Tibial artery (tissue), 4 donors: ENCODE measurements at places on chromosomes 5 and 9.

DNA sequence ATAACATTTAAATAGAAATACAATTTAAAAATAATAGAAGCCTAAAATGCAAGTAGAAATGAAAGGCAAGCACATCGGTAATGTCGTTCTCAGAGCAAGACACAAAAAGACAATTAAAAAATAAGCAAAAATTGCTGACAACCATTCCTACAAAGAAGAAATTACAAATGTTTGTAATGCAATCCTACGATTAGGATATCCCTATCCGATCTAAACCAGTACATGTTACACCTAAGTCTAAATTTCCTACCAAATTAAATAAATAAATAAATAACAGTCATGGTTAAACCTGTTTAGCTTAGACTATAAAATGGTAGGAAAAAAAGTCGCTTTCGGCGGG, 90.0 kb downstream of the ANXA2R start:
- H3K4me1 ChIP-seq = peaks cover 36% of the 10 kb centered on the region
- no peaks in the 10 kb centered on the region for H3K27me3 ChIP-seq
- no peak for DNase-seq

DNA sequence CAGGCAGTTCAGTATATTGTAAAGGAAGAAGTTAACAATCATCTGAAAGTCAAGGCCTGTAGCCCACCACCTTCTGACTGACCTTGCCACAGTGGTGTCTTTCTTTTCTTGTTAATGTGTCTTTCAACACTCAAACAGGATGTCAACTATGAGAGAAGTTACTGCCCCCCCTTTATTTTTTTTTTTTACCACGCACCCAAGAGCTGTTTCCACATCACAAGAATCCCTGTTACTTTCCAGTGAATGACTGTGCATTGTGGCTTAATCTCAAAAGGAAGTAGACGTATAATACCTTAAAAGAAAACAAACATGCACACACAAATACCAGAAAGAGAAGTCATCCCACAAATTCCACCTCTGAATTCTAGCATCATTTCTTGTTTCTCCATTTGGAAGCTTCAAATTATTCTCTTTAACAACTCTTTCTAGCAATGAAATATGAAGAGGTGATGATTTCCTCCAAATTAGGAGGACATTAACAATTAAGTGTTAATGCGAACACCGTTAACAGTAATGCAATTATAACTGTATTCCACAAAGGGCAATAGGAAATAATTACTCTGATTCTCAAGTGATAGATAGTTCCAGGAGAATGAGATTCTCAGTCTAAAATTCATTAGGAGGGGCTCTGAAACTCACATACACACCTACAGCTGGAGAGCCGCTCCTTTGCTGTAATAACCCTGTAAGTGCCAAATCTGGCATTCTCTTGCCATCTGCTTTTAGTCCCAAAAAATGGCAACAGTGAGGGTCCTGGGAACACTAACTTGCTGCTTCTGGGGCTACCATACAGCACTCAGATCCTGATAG, 201.0 kb downstream of the EFNA5 start:
- no peaks in the 10 kb centered on the region for H3K27me3 ChIP-seq
- H3K4me1 ChIP-seq = no peaks in the 10 kb centered on the region
- no peaks in the 10 kb centered on the region for H3K36me3 ChIP-seq
- no peak overlapping the region for H3K4me3 ChIP-seq
- no peak for DNase-seq

DNA sequence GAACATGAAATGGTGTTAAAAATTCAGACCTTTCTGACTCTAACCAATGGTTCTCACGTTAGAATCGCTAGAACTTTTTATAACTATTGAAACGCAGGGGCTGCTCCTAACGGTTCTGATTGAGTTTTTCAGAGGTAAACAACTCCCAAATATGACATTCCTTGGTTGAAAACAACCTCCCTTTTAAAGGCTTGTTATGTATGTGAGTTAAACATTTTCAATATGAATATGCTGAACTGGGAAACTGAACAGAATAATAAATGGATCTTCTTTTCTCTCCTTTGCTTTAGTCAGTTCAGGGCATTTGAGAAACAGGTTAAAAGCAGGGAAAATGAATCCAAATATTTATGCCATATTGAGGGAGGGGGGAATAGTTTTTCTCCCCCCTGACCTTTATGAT, 13.2 kb upstream of the DPYSL3 start:
- DNase-seq = no peak
- no peaks in the 10 kb centered on the region for H3K4me1 ChIP-seq
- H3K4me3 ChIP-seq = no peak overlapping the region

GRCh38 chr9:100673249-100673648, 95.4 kb downstream of the CAVIN4 start:
- no peaks in the 10 kb centered on the region for H3K27me3 ChIP-seq
- DNase-seq = no peak
- no peak overlapping the region for H3K27ac ChIP-seq
- no peaks in the 10 kb centered on the region for H3K36me3 ChIP-seq
- H3K4me3 ChIP-seq = no peak overlapping the region

GRCh38 chr5:56145106-56145505, 88.0 kb downstream of the ANKRD55 start:
- H3K27ac ChIP-seq = no peak overlapping the region
- no peak overlapping the region for H3K4me3 ChIP-seq
- DNase-seq = no peak

DNA sequence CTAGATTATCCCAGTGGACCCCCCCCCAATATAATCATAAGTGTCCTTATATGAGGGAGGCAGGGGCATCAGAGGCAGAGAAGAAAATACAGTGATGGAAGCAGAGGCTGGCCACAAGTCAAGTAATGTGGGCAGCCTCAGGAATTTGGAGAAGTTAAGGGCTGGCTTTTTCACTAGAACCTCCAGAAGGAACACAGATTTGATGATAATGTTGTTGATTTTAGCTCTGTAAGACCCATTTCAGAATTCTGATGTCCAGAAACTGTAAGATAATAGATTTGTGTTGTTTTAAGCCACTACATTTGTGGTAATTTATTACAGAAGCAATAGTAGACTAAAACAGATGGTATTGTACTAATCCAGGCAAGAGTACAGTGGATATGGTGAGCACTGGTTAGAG, 36.3 kb upstream of the LRRTM2 start:
- no peak overlapping the region for H3K27ac ChIP-seq
- peaks cover 29% of the 10 kb centered on the region for H3K36me3 ChIP-seq
- DNase-seq = no peak

GRCh38 chr9:81627481-81627880, 61.9 kb downstream of the TLE1 start:
- peaks cover 11% of the 10 kb centered on the region for H3K36me3 ChIP-seq
- no peaks in the 10 kb centered on the region for H3K27me3 ChIP-seq
- DNase-seq = no peak
- H3K27ac ChIP-seq = no peak overlapping the region
- no peaks in the 10 kb centered on the region for H3K4me1 ChIP-seq

GRCh38 chr5:151904909-151905308, 19.7 kb downstream of the GLRA1 start:
- no peak overlapping the region for H3K4me3 ChIP-seq
- H3K27ac ChIP-seq = no peak overlapping the region
- H3K27me3 ChIP-seq = no peaks in the 10 kb centered on the region
- DNase-seq = no peak
- peaks cover 79% of the 10 kb centered on the region for H3K4me1 ChIP-seq
- no peaks in the 10 kb centered on the region for H3K36me3 ChIP-seq

DNA sequence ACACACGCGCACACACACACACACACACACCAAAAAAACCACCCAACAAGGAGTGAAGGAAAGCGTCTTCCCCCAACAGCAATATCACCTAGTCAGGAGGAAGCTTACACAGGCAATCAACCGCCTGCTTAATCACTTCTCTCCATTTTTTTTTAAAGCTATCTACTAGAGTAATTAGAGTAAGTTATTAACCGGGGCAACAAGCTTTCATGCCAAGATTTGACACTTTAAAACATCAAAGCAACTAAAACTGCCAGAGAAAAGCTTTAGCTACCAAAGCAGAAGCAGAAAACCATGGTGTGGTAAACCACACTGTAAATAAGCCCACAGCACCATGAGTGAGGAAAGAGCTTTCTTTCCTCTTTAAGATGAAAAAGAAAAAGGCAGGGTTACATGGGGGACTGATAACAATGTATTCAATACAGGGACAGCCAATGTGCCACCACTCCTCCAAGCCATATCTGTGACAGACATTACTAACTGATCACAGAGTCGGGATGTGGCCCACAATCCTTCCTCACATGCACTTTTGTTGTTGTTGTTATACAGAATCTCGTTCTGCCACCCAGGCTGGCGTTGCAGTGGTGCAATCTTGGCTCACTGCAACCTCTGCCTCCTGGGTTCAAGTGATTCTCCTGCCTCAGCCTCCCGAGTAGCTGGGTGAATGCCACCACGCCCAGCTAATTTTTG, 282.1 kb downstream of the CRB2 start:
- H3K4me1 ChIP-seq = no peaks in the 10 kb centered on the region
- no peak overlapping the region for H3K27ac ChIP-seq
- H3K36me3 ChIP-seq = no peaks in the 10 kb centered on the region

DNA sequence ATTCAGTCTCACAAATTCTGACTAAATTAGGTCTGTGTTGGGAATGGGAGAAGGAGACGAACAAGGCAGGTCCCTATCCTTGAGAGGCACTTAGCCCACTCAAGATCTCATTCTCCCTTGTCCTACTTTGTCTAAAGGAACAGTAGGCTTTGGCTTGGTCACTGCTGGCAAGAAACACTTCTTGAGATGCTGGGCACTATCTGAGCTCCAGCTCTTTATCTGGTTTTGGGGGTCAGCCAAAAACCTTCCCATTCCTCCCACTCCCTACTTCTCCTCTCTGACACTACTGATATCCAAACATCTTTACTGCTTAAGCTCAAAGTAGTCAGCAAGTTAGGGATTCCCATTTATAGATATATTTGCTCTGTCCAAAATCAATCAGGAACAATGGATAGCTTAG, 155.2 kb downstream of the MAPKAP1 start:
- H3K27ac ChIP-seq = no peak overlapping the region
- H3K4me3 ChIP-seq = no peak overlapping the region
- H3K36me3 ChIP-seq = no peaks in the 10 kb centered on the region
- no peaks in the 10 kb centered on the region for H3K27me3 ChIP-seq
- DNase-seq = no peak
